ENCODE measurements at places on chromosomes 12 and 14.
A peak's percentile ranks its signal among the peaks of the same experiment; 100 is the strongest.

DNA sequence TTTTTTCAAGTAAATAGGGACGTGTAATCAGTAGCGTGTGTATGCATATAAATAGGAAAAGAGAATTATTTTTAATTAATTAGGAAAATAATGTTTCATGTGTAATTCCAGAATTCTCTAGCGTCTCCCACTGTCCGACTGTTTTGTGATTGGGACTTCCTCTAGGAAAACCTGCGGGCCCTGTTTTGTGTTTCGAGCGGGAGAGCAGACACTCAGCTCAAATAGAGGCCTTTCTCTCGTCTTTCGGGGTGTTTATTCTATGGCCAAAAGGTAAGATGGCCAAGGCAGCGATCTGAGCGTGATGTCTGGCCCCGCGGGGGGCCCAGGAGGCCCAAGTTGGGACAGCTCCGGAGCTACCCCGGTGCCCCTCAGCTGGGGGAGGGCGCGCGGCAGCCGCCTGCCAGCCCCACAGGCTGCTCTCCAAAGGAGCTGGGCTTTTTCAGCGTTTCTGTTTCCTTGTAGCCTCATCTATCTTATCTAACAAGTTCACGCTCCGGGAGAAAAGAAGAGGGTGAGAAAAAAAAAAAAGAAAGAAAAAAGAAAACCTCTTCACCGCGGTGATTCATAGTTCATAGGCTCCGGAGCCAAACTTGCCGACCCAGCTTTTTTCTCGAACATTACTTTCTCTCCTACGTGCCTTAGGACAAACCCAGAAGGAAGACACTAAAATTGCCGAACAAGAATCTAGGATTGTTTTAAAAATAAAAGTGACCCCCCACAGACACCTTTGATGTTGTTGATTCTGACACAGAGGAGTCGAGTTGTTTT is 7.5 kb upstream of the FOXG1 start:
- DNase-seq, result no peak

DNA sequence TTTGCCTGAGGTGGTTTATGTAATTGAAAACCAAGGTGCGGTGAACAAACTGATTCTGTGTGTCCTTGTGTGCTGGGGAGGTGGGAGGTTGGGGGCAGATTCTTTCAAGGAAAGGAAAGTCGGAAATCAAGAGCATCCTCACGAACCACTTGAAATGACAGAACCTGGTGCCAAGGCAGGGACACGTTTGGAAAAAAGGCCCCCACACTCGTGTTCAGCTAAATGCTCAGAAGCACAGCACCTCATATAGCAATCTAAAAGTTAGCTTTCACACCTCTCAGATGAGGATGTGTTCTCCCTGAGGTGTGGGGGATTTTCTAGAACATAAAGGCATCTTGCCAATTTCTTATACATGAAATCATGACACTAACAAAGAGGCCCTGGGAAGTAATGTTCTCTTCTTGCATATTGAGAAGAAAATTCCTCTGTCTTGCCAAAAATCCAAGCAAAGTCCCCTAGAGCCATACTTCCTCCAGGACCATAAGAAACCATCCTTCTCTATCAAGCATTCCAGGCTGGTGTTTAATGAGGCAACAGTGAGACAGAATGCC is 119.6 kb downstream of the PLXNC1 start:
- DNase-seq, result no peak

DNA sequence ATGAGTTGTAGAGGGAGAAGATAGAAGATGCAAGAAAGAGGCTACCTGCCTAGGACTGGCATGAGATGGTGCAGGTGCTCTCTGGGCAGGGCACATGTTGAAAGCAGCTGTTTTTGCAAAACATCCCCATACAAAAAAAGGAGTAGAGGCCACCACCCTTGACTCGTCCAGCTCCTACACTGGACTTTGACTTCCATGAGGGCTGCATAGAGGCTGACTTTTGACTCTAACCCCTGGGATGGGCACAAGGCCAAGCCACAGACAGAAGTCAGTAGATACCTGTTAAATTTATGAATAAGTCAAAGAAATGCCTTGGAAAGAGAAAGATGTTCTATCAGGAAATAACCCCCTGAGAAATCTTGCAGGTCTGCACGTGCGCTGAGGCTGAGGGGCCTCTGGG is 1139.1 kb upstream of the TMEM132C start:
- DNase-seq, result no peak

- DNase-seq, result no peak
Measured at GRCh38 chr14:33917661-33918060, 33.2 kb downstream of the EGLN3 start.

- no peak for DNase-seq
Measured at GRCh38 chr14:51119411-51120051, 24.6 kb upstream of the TRIM9 start.

DNA sequence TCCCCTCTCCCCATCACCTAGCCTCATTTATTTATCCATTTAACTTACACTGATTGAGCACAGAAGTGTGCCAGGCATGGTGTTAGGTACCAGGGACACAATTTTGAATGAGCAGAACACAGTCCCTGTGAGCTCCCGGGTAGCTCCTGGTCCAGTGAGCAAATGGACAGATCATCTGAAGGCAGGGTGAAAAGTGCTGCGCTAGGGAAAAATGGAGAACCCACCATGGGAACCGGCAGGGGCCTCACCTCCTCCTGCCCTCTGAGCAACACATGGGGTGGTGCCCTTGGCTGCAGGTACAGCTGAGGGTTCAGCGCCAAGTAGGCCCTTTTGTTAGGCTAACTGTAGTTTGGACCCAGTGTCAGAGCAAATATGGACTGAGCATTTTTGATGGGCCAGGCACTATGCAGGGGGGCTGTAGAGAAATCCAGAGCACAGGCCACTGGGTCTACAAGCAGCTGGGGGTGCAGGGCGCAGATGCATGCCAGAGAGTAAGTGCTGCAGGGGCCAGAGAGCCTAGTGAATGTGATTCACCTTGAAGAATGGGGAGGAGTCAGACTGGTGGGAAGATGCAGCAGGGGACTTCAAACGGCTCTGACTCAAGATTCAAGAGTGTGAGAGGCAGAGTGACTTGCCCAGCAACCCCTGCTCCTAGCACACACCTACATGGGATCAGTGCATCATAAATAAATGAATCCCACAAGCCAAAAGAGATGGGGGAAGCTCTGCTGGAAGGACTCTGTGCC is 28.2 kb downstream of the LTBP2 start:
- DNase-seq, result no peak

- no peak for DNase-seq
Measured at GRCh38 chr12:41220931-41221330, 32.8 kb downstream of the PDZRN4 start.

- DNase-seq, result no peak
Measured at GRCh38 chr12:72453066-72453465, 180.9 kb downstream of the TRHDE start.

GRCh38 chr12:66860752-66861750 is 182.2 kb upstream of the GRIP1 start:
- DNase-seq, result peak; percentile 27

All from mesothelial cell of epicardium (in vitro differentiated cells).